Endothelial cell of umbilical vein (primary cell): ENCODE measurements at places on chromosomes 5 and 9.

GRCh38 chr9:91825866-91826265 is 124.2 kb downstream of the ROR2 start:
- DNase-seq: no peak

DNA sequence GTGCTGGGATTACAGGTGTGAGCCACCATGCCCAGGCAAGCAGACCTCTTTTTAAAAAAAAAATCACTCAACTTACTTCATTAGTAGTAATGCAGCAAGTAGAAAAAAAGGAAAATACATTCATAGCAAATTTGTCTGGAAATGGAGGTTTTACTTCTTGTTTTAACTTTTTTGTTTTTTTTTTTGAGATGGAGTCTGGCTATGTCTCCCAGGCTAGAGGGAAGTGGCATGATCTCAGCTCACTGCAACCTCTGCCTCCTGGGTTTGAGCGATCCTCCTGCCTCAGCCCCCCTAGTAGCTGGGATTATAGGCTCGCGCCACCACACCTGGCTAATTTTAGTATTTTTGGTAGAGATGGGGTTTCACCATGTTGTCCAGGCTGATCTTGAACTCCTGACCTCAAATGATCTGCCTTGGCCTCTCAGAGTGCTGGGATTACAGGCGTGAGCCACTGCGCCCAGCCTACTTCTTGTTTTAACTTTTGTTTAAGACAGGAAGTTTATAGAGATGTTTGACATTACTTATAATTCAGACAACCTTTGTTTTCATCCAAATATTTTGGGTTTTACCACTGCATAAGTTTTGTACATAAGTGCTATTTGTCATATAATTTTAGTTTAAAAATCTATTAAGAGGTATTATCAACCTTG is 26.5 kb downstream of the UBE2R2 start:
- DNase-seq: no peak

GRCh38 chr9:112535301-112535700 is 48.7 kb downstream of the KIAA1958 start:
- DNase-seq: peak; percentile 57

DNA sequence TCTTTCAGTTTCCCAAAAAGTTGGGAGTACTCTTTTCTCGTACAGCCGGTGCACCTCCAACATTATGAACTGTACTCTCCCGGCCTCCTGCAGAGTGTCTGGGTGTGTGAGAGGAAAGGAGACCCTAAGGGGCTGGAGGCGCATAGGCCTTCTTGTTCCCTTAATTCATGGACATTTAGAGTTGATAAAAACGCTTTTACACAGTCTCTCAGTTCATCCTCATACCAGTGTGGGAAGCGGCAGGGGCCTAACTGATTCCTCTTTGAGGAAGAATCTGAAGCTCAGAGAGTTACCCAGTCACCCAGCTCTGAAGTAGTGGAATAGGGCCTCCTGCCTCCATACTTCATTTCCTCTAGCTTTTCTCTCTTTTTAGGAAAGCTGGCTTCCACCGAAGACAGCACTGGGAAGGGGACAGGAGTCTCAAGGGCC is 3.3 kb downstream of the MCIDAS start:
- DNase-seq: no peak

DNA sequence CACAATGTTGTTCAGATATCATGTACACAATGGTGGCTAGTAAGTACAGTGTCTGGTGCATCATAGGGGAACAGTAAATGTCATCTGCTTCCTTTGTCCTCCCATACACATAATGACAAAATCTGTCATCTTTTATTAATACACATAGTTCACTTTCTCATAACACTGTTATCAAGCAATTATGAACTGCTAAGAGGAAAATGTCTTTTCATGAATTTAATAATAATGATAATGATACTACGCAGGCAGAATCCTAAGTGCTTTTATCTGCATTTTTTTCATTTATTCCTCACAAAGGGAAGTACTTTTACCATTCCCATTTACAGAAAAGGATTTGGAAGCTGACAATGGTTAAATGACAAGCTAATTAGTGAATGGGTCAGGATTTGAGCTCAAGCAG is 35.7 kb downstream of the DPYSL3 start:
- DNase-seq: no peak

GRCh38 chr5:61701877-61702602 is 370.0 kb downstream of the ZSWIM6 start:
- DNase-seq: no peak

DNA sequence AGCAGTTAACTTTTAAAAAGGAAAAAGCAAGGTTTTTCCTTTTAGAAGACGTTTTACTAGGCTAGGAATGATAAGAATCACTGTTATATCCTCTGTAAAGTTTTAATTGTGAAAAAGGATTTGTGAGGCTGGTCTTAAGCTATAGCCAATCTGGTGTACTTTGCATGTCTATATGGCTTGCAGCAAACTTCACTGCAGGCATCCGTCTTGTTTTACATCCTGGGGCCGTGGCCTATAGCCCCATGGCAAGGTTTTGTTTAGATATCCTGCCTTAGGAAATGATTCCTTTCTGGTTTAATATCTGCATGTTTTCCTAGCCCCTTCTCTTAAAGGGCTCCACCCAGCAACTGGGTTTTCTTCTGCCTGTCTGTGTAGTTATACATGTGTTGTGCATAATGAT is 272.8 kb downstream of the ICE1 start:
- no peak for DNase-seq

GRCh38 chr5:178281331-178281730 is 48.7 kb upstream of the PHYKPL start:
- DNase-seq: no peak

DNA sequence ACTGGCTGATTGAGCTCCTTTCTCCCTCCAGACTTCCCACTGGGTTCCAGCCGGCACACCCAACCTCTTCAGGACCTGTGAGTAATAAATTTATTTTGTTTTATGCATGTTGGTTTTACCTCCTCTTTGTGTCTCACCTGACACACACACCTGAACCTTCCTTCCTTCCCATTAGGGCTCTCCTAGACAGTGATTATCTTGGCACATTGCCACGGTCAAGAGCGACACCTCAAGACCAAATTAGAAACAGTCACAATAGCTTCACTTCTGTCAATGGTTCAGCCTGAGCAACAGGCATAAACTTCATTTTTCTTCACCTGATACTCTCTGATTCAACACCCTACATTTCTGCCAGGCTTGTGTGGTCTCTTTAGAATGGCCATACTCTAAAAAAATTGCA is 296.3 kb upstream of the SMARCA2 start:
- no peak for DNase-seq

DNA sequence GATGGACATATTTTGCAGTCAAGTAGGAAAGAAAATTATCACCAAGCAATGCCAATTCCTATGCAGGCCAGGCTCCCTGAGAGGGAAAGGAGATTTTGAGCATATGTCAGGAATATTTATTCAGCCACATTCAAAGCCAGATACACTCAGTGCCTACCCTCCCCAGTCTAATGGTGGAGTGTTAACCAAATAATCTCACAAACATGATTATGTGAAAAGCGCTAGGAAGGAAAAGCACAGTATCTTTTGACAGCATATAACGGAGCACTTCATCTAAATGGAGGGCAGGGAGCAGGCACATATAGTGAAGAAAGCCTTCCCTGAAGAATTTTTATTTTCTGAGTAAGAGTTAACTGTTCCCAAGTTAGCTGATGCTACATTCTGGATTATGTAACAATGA is 80.3 kb upstream of the SLC30A5 start:
- no peak for DNase-seq

- DNase-seq: peak; percentile 45
Measured at GRCh38 chr9:93575796-93576257, 557 bp upstream of the PHF2 start.

GRCh38 chr9:128383007-128383753 is 12.0 kb downstream of the URM1 start:
- no peak for DNase-seq

GRCh38 chr5:66277981-66278380 is 133.9 kb downstream of the SREK1 start:
- DNase-seq: no peak

DNA sequence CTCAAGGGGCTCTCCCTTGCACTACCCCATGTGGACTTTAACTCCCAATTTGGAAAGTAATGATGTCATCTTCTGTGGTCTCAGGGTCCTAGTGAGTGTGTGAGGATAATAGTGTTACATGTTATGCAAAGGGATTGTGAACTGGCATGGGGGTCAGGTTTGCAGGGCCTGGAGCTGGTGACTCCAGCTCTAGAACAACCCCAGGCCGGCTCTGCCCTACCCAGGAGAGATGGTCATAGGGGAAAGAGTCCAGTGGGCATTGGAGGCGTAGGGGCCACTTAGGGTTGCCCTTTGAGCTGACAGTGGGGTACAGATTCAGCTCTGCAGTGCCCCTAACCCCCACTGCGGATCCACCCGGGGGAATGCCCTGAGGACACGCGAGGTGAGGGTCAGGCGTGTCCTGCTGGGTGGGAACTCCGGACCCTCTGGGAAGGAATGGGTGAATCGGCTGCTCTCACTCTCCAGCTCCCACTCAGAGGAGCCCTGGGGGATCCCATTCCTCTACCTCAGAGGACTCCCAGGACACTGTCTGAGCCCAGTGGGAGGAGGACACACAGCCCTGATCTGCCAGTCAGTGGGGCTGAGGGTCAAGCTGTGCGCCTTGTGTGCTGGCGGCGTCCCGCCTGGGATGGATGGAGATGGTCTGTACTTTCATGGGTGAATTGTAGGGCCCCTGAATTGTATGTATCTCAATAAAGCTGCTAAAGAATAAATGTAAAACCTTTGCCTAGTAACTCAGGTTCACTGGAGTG is 2.5 kb upstream of the NKD2 start:
- no peak for DNase-seq

DNA sequence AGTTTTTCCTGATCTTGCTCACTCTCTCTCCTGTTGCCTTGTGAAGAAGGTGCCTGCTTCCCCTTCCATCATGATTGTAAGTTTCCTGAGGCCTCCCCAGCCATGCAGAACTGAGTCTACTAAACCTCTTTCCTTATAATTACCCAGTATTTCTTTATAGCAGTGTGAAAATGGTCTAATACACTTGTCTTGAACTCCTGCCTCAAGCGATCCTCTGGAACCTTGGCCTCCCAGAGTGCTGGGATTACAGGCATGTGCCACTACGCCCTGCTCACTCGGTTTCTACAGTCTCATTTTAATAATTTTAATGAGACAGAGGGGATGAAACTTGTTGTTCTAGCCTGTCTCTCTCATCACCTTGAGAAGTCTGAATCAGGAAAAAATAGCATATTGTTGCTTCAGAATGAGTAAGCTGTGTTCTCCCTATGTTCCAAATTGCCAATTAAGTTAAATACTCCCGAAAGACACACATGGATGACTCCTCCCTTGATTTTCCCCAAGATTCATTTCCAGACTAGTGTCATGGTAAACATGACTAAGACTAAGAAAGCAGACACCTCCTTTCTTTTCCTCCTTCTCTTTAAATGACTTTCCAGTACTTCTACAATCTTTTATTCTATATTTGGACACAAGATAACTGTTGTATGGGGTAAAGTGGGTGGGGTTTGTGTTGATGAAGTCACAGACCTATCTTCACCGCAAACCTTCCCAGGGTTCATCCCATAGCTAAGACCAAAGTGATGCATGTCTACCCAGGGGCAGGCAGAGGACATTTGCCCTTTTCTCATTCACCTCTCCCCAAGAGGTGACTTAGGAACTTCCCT is 7.8 kb upstream of the DNAJC18 start:
- DNase-seq: peak; percentile 15

DNA sequence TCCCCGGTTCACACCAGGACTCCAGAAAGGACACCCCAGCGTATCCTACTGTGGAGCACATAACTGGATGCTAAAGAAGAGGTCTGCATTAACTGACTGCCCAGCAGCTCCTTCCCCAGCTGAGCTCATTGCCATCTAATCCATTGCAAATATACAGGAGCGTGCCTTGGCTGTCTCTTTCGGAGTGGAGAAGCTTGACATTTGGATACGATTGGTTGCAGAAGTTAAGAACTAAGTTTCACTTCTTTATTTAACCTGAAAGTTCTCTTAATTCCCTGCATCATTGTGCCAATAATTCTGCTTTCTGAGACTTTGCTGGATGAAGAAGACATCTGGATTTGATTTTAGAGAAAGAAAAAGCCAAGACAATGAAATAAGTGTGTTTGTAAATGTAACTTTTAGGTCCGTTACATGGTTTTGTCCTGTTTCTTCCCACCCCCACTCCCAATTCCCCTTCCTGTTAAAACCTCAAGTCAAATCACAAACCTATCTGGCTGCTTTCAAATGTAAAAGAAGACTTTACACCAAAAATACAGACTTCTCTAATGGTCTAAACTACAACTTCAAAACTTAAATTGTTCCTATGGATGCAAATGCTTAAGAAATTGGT is 33.9 kb downstream of the TAS2R1 start:
- no peak for DNase-seq

GRCh38 chr5:864492-865167 is 13.8 kb upstream of the ZDHHC11 start:
- DNase-seq: no peak

DNA sequence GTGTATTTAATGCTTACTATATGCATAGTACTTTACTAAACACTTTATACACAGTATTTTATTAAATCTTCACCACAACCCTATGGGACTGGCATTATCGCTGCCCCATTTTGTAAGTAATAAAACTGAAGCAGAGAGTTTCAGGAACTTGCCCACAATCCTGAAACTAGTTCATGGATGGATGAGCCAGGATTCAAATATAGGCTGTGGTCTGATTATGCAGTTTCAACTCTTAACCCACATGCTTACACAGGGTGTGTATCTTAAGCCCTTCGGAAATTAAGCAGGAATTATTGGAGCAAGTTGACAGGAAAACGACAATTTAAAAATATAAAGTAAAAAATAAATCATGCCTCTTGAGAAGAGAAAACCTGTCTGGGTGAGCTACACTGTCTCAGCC is 109.0 kb downstream of the ATP10B start:
- DNase-seq: no peak

DNA sequence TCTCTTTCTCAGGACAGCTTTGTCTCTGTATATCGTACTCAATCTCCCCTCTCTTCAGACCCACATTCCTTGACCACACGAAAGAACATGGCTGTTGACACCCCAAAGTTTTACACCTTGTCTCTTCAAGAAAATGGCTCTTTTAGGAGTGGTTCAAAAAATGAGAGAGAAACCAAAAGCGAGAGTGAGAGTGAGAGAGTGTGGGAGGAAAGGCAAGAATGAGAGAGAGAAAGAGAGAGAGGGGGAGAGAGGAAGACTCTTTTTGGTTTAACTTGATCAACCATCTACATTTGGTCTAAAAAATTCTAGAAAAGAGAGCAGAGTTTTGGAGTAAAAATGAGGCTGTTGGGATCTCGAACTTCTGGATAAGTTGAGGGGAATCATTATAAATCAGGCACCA is 581.8 kb upstream of the WWC1 start:
- no peak for DNase-seq
